ENCODE measurements at places on chromosomes 12 and 14.

- DNase-seq, result no peak
Measured at GRCh38 chr12:105418229-105418628, 87.7 kb downstream of the C12orf75 start.

GRCh38 chr14:95155045-95155444, 2.3 kb downstream of the DICER1 start:
- DNase-seq, result no peak

DNA sequence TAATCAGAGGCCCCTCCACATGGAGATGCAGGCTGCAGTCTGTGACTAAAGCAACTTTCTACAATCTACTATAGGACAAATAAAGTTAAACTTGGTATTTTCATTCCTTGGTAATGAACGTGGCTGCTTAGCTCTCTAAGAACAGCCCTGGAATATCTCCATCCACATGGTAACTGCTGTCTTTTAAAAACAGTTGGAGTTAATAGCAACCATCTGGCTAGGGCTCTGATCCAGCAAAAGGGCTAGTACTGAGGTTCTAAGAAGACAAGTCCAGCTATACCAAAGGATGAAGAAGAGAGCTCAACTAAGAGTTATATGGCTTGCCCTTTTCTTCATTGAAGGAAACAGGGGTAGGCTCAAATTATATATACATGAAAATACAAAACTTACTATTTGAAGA, 920.1 kb downstream of the FLRT2 start:
- DNase-seq, result no peak

DNA sequence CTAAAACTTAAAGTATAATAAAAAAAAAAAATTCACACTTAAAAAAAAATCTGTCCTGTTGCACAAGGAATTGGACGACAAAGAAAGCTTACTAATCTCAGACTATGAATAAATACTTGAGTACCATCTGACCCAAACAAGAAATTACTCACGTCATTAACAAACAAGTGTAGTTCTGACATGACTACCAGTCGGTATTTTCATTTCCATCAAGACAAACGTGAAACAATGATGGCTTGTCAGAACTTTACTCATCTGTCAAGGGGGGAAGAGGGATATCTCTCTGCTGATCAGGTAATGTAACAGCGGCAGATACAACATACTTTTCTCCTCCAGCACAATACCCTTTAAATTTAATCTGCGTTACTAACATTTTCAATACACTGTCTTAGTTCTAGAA, 78.3 kb downstream of the CDK17 start:
- no peak for DNase-seq

DNA sequence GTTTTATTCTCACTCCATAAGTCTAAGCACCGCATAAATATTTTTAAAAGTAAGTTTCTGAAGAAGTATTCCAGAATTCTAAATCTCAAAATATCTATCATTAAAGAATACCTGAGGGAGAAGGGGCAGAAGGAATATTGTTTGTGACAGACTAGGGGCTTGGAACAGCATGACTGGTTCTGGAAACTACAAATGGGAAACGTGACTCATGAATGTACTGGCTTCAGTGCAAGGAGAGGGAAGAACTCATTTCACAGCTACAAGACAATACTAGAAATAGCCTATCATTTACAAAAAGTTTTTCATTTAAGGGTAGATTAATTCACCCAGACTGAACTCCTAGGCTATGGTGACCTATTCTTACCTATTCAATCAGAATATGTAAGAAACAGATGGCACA, 121.3 kb downstream of the SLC25A21 start:
- no peak for DNase-seq

DNA sequence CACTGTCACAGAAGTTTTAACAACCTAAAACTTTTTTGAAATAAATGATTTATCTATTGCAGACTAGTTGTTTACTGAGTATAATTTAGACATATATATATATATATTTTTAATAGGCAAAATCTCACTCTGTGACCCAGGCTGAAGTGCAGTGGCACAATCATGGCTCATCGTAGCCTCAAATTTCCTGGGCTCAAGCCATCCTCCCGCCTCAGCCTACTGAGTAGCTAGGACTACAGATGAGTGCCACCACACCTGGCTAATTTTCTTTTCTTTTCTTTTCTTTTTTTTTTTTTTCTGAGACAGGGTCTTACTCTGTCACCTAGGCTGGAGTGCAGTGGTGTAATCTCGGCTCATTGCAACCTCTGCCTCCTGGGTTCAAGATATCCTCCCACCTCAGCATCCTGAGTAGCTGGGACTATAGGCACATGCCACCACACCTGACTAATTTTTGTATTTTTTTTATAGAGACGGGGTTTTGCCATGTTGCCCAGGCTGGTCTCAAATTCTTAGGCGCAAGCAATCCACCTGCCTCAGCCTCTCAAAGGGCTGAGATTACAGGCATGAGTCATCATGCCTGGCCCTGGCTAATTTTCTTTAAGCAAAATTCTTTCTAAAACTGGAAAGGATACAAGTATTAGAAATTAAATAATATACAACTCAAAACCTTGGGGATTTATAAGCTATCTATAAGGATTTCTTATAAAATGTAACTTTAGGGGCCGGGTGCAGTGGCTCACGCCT, 23.1 kb downstream of the EEA1 start:
- DNase-seq, result no peak

DNA sequence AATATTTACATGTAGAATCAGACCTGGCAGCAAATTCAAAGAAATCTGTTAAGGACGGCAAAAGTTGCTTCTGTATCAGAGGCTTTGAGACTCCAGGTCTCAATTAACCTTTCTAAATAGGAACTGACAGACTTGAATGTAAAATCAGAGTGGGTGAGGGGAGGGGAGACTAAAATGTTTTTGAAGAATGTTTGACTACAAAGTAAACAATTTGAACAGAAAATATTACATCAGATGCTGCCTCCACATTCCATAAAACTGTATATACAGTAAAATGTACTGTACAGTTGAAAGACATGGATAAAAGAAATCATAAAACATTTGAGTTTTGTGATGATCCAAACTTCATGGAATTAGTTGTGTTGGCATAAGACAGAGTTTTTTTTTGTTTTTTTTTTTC, 49.5 kb upstream of the POC1B start:
- DNase-seq, result no peak

GRCh38 chr14:76152333-76152681, 585 bp downstream of the GPATCH2L start:
- DNase-seq, result peak; percentile 58

DNA sequence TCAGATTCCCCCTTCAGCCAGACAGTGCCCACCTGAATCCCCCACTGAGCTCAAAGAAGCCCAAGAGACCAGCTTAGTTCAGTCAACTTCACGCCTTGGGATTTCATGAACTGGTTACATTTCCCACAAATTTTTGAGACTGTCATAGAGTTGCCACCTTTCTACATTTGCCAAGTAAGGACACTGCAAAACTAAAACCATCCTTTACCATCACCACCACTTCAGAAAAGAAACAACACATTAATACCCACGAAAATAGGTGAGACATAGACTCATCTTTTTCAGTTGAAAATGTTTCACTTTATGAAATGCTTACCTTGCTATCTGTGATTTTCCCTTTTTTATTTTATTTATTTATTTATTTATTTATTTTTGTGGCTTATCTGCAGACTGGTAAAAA, 16.1 kb downstream of the CMKLR1 start:
- DNase-seq, result no peak

GRCh38 chr12:75239987-75240386, 30.3 kb upstream of the KCNC2 start:
- no peak for DNase-seq

DNA sequence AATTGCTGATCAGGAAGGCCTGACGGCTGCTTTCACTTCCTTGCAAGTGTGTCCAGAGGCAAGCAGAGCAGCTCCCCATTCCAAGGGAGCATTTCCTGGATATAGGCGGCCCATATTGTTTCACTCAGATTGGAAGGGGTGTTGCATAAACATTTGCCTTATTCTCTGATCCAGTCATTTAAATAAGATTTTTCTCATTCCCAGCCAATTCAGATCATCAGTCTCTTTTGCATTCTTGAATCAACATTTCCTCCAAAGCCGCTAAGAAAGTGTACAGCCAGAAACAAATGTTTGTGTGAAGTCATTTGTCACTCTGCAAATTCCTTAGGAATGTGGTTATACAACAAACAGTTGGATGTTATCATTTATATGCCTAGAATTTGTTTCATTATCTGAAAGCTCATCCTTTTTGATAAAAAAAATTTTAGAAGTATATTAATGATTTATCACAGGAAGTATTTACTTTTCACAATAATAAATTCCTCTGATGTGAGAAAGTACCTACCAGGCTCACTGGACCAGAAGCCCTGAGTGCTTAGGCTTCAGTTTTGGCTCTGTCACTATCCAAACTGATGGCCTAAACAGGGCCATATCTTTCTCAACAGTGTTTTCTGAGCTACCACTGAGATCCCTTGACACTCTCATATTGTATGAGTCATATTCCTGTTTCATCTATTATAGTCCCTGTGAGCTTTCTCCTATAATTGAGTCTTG, 379.6 kb downstream of the CCDC91 start:
- no peak for DNase-seq

- no peak for DNase-seq
Measured at GRCh38 chr14:83425138-83425537, 1891.5 kb upstream of the SEL1L start.

GRCh38 chr14:104731320-104732294, 7.6 kb downstream of the ADSS1 start:
- DNase-seq, result no peak
